T-helper 17 cell (primary cell): ENCODE measurements at places on chromosomes 2 and 18. TPM values are rescaled to one million over a fixed set of nuclear protein-coding genes. Genes with fewer than 3 reads are reported as not detected.

DNA sequence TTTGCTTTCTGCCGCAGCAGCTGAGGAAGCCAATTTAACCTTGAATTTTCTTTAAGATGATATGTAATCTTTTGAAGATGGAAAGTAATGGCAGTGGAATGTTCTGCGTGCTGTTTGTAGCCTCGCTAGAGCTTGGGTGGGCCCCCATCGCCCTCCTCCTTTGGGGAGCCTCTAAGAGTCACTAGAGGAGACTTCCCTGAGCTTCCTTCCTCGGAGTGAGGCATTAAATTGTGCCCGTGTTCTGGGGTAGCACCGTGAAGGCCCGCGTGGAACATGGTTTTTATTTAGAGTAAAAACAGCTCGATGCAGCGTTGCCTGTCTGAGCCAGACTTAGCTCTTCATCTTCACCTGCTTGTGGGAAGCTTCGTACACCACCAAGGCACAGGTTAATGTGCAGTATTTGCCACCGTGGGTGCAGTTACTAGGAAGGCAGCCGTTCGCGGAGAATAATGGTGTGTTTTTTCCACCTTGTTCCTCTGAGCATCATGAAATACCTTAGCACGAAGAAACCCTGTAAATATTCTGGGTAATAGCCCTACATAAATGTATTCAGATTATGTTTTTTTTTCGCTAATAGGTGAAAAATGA lies 38.5 kb downstream of the NCK2 start:
- peaks cover 71% of the 10 kb centered on the region for H3K4me1 ChIP-seq
- H3K4me3 ChIP-seq = peak overlapping the region; percentile 71
- H3K27me3 ChIP-seq = no peaks in the 10 kb centered on the region
- no peak for DNase-seq
- H3K27ac ChIP-seq = peak overlapping the region; percentile 96
- H3K36me3 ChIP-seq = peaks cover 2% of the 10 kb centered on the region

- no peaks in the 10 kb centered on the region for H3K4me1 ChIP-seq
- H3K27me3 ChIP-seq = no peaks in the 10 kb centered on the region
- no peak overlapping the region for H3K4me3 ChIP-seq
- no peak for DNase-seq
Observed at GRCh38 chr18:42174909-42175308, 219.9 kb downstream of the PIK3C3 start.

DNA sequence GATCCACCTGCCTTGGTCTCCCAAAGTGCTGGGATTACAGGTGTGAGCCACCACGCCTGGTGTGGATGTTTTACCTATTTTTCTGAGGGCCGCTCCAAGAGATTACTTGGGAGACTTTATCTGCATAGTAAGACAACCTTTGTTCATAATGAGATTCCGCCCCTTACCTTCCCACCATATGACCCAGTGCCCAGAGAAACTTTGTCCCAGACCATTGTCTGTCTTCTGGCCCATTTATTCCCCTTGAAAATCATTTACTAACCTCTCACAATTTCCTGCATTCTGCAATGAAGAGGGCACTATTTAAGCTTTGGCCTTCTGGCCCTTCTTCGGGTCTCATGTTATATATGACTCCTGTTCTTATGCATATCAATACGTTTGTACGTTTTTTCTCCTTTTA lies 13.7 kb upstream of the TMEM37 start:
- peaks cover 54% of the 10 kb centered on the region for H3K27me3 ChIP-seq
- H3K27ac ChIP-seq = no peak overlapping the region
- H3K4me1 ChIP-seq = no peaks in the 10 kb centered on the region
- no peak overlapping the region for H3K4me3 ChIP-seq
- H3K36me3 ChIP-seq = no peaks in the 10 kb centered on the region

GRCh38 chr2:146477383-146477782 lies 1367.4 kb upstream of the ACVR2A start:
- H3K4me3 ChIP-seq = no peak overlapping the region
- no peaks in the 10 kb centered on the region for H3K27me3 ChIP-seq

Gene SLC9A4
- 0.12 TPM for total RNA-seq

DNA sequence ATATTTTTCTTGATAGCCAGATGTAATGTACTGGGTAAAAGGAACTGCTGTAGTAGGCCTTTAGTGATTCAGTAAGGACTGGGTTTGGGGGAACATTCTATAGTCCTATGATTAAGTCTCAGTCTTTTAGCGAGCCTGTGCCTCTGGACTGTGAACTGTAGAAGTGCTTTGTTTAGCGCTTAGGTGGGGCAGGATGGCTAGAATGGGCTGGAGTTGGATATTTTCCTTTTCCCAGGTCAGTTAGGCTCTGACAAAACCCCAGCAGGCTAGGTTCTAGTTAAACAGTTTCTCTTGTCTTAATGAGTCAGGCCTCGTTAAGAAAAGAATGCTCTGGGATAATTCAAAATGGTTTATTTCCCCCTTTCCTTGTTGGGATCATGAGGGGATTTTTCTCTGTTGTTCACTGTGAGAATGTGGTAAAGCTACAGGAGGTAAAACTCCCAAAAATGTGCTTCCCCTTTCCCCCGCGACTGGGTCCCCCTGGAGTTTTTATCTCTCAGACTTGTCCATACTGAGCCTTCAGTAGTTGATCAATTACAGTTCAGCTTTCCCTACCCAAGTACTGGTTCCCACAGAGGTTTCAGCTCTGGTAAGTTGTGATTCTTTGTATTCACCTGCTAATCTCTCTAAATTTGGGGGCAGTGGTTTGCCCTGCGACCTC lies 31.5 kb downstream of the EHBP1 start:
- no peaks in the 10 kb centered on the region for H3K36me3 ChIP-seq
- H3K4me3 ChIP-seq = no peak overlapping the region
- H3K27me3 ChIP-seq = no peaks in the 10 kb centered on the region
- no peak overlapping the region for H3K27ac ChIP-seq

Gene ACMSD
- not detected for total RNA-seq

DNA sequence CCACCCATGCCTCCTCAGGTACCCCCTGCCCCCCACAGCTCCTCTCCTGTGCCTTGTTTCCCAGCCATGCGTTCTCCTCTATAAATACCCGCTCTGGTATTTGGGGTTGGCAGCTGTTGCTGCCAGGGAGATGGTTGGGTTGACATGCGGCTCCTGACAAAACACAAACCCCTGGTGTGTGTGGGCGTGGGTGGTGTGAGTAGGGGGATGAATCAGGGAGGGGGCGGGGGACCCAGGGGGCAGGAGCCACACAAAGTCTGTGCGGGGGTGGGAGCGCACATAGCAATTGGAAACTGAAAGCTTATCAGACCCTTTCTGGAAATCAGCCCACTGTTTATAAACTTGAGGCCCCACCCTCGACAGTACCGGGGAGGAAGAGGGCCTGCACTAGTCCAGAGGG lies 803 bp upstream of the DES start:
- no peak overlapping the region for H3K4me3 ChIP-seq
- H3K36me3 ChIP-seq = peaks cover 2% of the 10 kb centered on the region
- H3K27ac ChIP-seq = no peak overlapping the region
- peaks cover 37% of the 10 kb centered on the region for H3K27me3 ChIP-seq
- peaks cover 6% of the 10 kb centered on the region for H3K4me1 ChIP-seq
